CD4-positive, alpha-beta T cell (primary cell): ENCODE measurements at places on chromosomes 5 and 9. TPM values are rescaled to one million over a fixed set of nuclear protein-coding genes. Genes with fewer than 3 reads are reported as not detected.
A peak's percentile ranks its signal among the peaks of the same experiment; 100 is the strongest.

GRCh38 chr5:57179262-57180200 is 5.7 kb downstream of the GPBP1 start:
- H3K27me3 ChIP-seq = no peaks in the 10 kb centered on the region
- H3K4me1 ChIP-seq = peaks cover 62% of the 10 kb centered on the region
- H3K36me3 ChIP-seq = peaks cover 22% of the 10 kb centered on the region
- H3K27ac ChIP-seq = peak overlapping the region; percentile 3
- no peak for DNase-seq

- H3K27ac ChIP-seq = no peak overlapping the region
- no peak for DNase-seq
- no peak overlapping the region for H3K4me3 ChIP-seq
- no peaks in the 10 kb centered on the region for H3K27me3 ChIP-seq
- H3K4me1 ChIP-seq = no peaks in the 10 kb centered on the region
These were observed 317.7 kb downstream of the LRRC70 start for GRCh38 chr5:62896121-62896893.

- no peak overlapping the region for H3K4me3 ChIP-seq
- H3K27ac ChIP-seq = no peak overlapping the region
- no peaks in the 10 kb centered on the region for H3K27me3 ChIP-seq
These were observed 271.1 kb downstream of the TRIM36 start for GRCh38 chr5:114898602-114899001.

GRCh38 chr5:23631302-23632045 is 124.1 kb downstream of the PRDM9 start:
- no peak for DNase-seq
- no peak overlapping the region for H3K4me3 ChIP-seq
- H3K27ac ChIP-seq = no peak overlapping the region
- H3K27me3 ChIP-seq = no peaks in the 10 kb centered on the region

DNA sequence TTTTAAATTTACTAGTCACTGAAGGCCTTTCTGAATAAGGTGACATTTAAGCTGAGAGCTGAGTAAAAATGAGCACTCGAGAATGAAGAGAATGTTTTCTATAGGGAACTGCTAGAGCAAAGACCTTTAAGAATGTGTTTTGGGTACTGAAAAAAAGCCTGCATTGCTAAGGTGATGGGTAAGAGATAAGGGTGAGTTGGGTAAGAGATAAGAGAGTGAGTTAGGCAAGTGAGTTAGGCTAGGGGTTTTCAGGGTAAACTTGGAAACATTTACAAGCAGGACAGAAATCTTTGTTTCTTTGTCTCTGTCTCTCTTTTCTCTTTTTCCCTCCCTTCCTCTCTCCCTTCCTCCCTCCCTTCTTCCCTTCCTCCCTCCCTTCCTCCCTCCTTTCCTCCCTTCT is 5.6 kb downstream of the RAD23B start:
- no peaks in the 10 kb centered on the region for H3K36me3 ChIP-seq
- H3K27me3 ChIP-seq = no peaks in the 10 kb centered on the region
- DNase-seq = no peak

DNA sequence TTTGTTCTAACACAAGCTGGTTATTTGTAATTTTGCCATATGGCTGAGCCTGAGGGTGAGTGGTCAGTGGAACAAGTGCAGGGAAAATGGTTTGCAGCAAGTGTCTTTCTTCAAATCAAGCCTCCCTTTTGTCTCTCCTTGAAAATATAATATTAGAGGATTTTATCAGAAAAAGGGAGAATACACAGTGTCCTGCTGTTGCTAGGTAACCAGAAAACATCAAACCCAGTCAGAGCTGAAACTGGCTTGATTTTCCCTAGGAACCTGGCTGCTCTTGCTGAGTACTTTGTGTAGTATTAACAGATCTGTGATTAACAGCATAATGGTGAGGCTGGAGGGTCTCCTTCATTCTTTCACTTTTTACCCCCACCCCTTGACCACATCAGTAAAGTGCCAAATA is 314.0 kb downstream of the ARHGEF28 start:
- H3K4me1 ChIP-seq = no peaks in the 10 kb centered on the region
- no peaks in the 10 kb centered on the region for H3K36me3 ChIP-seq
- H3K27ac ChIP-seq = no peak overlapping the region
- no peak overlapping the region for H3K4me3 ChIP-seq

GRCh38 chr5:43643750-43644149 is 40.8 kb downstream of the NNT start:
- H3K27me3 ChIP-seq = no peaks in the 10 kb centered on the region
- no peak overlapping the region for H3K27ac ChIP-seq
- peaks cover 42% of the 10 kb centered on the region for H3K36me3 ChIP-seq
- no peak for DNase-seq

DNA sequence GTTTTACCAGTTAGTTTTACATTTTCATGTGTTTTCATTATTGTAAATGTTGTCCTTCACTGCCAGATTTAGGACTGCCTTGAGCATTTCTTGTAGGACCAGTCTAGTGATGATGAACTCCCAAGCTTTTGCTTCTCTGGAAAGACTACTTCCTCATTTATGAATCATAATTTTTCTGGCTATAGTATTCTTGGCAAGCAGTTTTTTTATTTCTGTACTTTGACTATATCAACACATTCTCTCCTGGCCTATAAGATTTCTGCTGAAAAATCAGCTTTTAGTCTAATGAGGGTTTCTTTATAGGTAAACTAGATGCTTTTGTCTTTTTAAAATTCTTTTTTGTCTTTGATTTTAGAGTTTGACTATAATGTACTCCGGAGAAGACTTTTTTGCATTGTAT is 256.8 kb upstream of the GRAMD2B start:
- H3K4me3 ChIP-seq = no peak overlapping the region
- H3K4me1 ChIP-seq = no peaks in the 10 kb centered on the region
- no peak overlapping the region for H3K27ac ChIP-seq
- no peak for DNase-seq
- no peaks in the 10 kb centered on the region for H3K36me3 ChIP-seq

DNA sequence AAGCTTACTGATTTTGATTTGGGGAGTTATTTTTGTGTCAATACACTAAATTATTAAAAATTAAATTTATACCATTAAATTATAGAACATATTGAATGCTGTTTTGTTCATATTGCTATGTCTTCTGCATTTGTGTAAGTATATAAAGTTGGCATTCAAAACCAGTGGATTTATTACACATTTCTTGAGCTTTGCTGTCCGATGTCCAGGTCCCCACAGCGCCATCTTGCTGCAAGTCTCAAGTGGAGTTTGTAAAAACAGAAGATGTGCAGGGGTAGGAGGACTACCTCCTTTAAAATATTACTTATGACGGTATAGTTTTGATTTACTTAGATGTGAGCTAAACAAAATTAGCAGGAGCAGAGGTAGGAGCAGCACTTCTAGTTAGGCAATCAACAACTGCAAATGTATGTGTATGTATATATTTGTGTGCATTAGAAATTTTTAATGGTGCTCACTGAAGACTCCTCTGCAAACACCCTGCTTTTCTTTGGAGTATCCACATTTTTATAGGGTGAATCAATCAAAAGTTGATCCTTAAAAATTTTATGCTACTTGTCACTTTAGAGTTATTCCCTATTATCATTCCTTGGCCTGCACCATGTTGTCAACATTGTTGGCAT is 37.4 kb downstream of the CPEB4 start:
- no peaks in the 10 kb centered on the region for H3K4me1 ChIP-seq
- H3K27me3 ChIP-seq = no peaks in the 10 kb centered on the region
- no peak overlapping the region for H3K4me3 ChIP-seq
- DNase-seq = peak; percentile 74
- peaks cover 4% of the 10 kb centered on the region for H3K36me3 ChIP-seq

GRCh38 chr9:111986035-111986556 is 89.5 kb downstream of the UGCG start:
- H3K4me1 ChIP-seq = peaks cover 32% of the 10 kb centered on the region
- H3K4me3 ChIP-seq = no peak overlapping the region
- no peaks in the 10 kb centered on the region for H3K36me3 ChIP-seq
- no peaks in the 10 kb centered on the region for H3K27me3 ChIP-seq

- H3K4me1 ChIP-seq = peaks cover 60% of the 10 kb centered on the region
- peak overlapping the region; percentile 92 for H3K4me3 ChIP-seq
- H3K27ac ChIP-seq = peak overlapping the region; percentile 99
These were observed 698 bp downstream of the NFX1 start for GRCh38 chr9:33291031-33291397.

GRCh38 chr9:88447431-88447830 is 59.2 kb downstream of the SPIN1 start:
- H3K4me1 ChIP-seq = peaks cover 6% of the 10 kb centered on the region
- no peaks in the 10 kb centered on the region for H3K27me3 ChIP-seq
- DNase-seq = no peak
- peaks cover 22% of the 10 kb centered on the region for H3K36me3 ChIP-seq

DNA sequence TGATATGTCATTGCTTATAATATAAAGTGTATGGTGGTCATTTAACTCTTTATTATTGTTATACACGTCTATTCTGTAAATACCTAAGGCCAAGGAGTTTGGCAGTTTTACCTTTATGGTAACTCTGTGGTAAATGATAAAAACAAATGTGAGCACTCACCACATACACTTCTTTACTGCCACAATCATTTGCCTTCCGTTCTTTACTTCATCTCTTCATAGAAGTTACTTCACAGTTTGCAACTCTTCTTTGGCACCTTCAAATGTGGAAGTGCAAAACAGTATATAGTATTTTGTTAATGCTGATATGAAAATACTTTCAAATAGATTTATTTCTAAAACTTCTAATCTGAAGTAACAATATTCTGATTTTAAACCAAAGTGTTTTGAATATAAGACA is 4.4 kb upstream of the MEF2C start:
- H3K27ac ChIP-seq = no peak overlapping the region
- H3K4me1 ChIP-seq = peaks cover 9% of the 10 kb centered on the region
- H3K4me3 ChIP-seq = no peak overlapping the region
- DNase-seq = no peak
- no peaks in the 10 kb centered on the region for H3K36me3 ChIP-seq
- H3K27me3 ChIP-seq = peaks cover 28% of the 10 kb centered on the region

GRCh38 chr5:122183098-122183787 is 53.9 kb downstream of the ZNF474 start:
- H3K27me3 ChIP-seq = no peaks in the 10 kb centered on the region
- no peaks in the 10 kb centered on the region for H3K36me3 ChIP-seq
- no peak for DNase-seq
- no peak overlapping the region for H3K27ac ChIP-seq

- no peak overlapping the region for H3K27ac ChIP-seq
- H3K27me3 ChIP-seq = no peaks in the 10 kb centered on the region
- no peaks in the 10 kb centered on the region for H3K36me3 ChIP-seq
- H3K4me1 ChIP-seq = no peaks in the 10 kb centered on the region
- no peak overlapping the region for H3K4me3 ChIP-seq
These were observed 91.6 kb upstream of the TAF11L2 start for GRCh38 chr5:17406423-17406838.

DNA sequence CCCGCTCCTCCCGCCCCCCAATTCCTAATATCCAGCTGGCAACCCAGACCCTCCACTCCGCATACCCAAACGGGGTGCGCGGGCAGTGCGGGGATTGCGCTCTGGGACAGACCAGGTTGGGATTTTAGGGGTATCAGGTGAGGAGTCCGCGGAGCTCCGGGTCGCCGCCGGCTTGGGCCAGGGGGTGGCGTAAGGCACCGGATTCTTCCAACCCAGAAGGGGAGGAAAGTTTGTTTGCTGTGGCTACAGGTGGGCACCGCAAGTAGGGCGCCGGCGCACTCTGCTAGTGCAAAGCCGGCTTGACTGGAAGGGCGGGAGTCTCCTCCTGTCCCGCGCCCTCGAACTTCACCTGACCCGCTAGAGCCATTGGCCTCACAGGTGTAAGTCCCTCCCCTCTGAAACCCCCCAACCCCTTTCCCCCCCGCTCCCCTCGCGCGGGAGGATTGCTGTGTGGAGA is 709 bp downstream of the IQGAP2 start:
- H3K4me3 ChIP-seq = peak overlapping the region; percentile 96
- H3K27ac ChIP-seq = peak overlapping the region; percentile 82
- no peaks in the 10 kb centered on the region for H3K36me3 ChIP-seq
- H3K4me1 ChIP-seq = peaks cover 51% of the 10 kb centered on the region
- no peaks in the 10 kb centered on the region for H3K27me3 ChIP-seq

PCDHGA10 gene
- total RNA-seq = not detected

WDR70 gene
- total RNA-seq = 24.5 TPM

LHX2 gene
- total RNA-seq = not detected

PHYHD1 gene
- 1.6 TPM for total RNA-seq

ZNF618 gene
- 1.2 TPM for total RNA-seq

TMEM215 gene
- total RNA-seq = not detected

PDCD1LG2 gene
- 0.11 TPM for total RNA-seq

ABCA1 gene
- 14.1 TPM for total RNA-seq

CDH6 gene
- total RNA-seq = not detected

SLC4A9 gene
- total RNA-seq = not detected
